Stimulated activated CD4-positive, alpha-beta T cell treated with anti-CD3 and anti-CD28 coated beads, Interleukin-1b, Interleukin-23, amount 100 ng/mL, for 1 hour (primary cell): ENCODE measurements at places on chromosomes 16 and 17.

GRCh38 chr16:67637625-67638024 lies 7.3 kb upstream of the CARMIL2 start:
- DNase-seq, result no peak

GRCh38 chr17:59094861-59095530 lies 11.7 kb downstream of the TRIM37 start:
- no peak for DNase-seq

- no peak for DNase-seq
Observed at GRCh38 chr17:39737206-39737759, 455 bp upstream of the GRB7 start.

- no peak for DNase-seq
Observed at GRCh38 chr17:77432034-77432661, 291.4 kb downstream of the SEC14L1 start.
